ENCODE measurements at places on chromosomes 13 and 19.

- no peak for DNase-seq
These were observed 394.3 kb upstream of the HTR2A start for GRCh38 chr13:47291107-47291656.

GRCh38 chr13:112424098-112424497, 47.9 kb downstream of the SPACA7 start:
- DNase-seq: no peak

DNA sequence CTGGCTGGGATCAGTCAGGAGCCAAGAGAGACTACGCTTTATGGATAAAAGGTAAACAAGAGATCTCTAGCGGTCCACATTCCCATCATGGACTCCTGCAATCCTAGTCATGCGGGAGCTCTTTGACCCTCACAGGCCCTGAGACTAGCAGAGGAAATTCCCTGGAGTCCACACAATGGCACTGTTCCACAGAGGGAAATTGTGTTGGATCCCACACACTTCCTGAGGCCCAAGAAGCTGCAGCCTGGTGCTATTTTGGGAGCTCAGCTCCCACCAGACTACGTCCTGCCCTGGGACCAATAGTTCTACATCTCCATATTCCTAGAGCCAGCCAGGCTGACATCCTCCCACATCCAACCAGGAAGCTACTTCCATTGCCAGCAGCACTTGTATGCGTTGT, 2358.4 kb downstream of the PCDH9 start:
- no peak for DNase-seq

GRCh38 chr19:4719499-4719866, 4.2 kb downstream of the DPP9 start:
- DNase-seq: no peak

Data from choroid plexus epithelial cell (primary cell).